ENCODE measurements at places on chromosomes 2 and 18. TPM values are rescaled to one million over a fixed set of nuclear protein-coding genes. Genes with fewer than 3 reads are reported as not detected.

Gene GAD1
- total RNA-seq = 0.07 TPM

Gene CYP1B1
- total RNA-seq = 92.9 TPM

Gene OR6B2
- not detected for total RNA-seq

Gene IL1B
- 11.9 TPM for total RNA-seq
